ENCODE measurements at places on chromosomes 11 and 22.

- no peak for DNase-seq
Observed at GRCh38 chr11:84722583-84723108, 904.5 kb downstream of the DLG2 start.

DNA sequence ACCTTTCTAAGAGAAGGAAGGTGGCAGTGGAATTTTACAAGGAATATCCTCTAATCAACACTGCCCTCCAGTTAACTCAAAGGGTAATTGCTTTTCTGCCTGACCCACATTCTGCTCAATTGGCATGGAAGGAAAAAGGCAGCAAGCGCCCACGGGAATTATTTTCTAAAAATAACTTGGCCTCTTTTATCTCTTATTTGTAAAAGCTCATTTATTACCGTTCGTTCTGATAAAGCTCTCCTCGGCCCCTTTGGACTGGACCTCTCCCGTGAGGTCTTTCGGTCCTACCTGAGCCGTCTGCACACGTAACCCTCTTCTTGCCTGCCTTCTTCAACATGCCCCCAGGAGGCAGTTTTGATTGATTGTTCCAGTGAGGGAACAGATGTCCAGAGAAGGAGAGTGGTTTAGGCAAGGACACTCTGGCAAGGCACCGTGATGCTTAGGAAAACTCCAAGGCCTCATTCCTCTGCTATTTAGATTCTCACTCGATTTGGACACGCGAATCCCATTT, 53.2 kb upstream of the CRTAM start:
- no peak for DNase-seq

DNA sequence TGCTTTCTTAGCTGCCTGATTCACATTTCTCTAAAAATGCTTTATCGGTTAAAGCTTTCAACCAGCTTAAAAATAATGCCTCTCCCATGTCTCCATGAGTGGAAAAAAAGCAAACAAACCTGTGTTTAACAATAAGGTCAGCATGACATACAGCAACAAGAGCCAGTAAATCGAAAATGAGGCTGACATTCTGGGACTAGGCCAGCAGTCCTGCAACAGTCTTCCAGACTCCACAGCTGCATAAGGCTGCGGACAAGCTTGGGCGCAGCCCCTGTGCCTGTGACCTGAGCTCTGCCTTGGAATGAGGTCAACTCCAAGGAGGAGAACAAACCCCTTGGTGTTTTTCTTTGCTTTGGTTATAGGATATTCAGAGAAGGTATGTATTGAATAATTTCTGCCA, 95.5 kb downstream of the PGR start:
- DNase-seq: no peak

DNA sequence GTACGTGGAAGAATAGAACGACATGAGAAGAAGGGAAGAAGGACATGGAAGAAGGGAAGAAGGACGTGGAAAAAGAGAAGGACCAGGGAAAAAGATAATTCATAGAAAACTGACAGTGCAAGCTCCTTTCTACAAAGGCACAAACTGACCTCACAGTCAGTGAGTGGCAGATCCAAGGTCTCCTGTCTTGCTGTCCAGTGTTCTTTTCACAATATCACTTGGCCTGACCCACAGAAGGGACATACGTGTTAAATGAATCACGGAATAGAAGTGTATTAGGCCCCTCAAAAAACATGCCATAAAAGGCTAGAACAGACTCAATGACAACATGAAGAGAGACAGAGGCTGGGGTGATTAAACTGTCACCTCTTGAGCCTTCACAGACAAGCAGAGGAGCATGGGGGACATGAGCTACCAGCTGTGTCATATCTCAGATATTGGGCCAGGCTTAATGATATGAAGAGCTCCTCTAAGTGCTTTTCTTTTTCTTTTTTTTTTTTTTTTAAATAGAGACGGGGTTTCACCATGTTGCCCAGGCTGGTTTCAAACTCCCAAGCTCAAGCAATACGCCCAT, 4.6 kb downstream of the ASCC2 start:
- DNase-seq: no peak

GRCh38 chr22:43726322-43726721, 85.8 kb downstream of the EFCAB6 start:
- no peak for DNase-seq

Measured in trophoblast cell (in vitro differentiated cells and primary cell).